GOT3 (cell line): ENCODE measurements at places on chromosomes 12 and 14.

- DNase-seq: no peak
These were observed 46.2 kb downstream of the WSCD2 start for GRCh38 chr12:108175310-108175709.

DNA sequence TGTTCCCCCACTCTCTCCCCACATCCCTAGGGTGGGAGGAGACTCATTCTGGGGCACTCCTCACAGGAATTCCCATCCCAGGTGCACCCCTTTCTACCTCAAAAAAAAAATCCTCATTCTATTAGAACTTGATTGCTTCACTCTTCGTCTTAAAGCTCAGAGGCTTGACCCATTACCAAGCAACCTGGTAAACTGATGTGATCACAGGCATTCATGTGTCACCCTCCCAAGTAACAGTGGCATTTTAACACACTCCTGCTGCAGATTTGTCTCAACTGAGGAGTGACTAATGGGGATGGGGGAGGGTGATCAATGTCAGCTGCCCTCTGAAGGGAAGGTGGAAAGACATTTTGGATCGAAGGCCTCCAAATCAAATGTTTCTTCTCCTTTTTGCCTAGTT lies 78.1 kb upstream of the PTHLH start:
- DNase-seq: no peak

DNA sequence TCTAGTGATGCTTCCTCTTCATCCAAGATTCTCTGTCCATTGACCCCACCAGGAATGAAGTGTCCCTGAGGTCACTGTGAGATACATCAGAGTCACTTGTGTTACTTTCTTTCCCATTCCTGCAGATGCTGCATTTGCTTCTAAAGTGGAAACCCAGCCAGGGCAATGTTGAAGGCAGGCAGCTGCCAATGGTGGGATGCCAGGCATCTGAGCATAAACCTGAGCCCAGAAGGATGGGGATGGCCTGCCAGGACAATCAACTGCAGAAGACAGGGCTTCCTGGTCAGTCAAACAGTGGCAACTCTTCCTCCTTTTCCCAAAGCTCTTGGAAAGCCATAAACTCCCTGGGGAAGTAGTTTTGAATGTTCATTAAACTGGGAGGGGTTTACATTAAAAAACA lies 178.0 kb upstream of the TMEM132C start:
- no peak for DNase-seq

GRCh38 chr12:88185988-88186387 lies 43.9 kb downstream of the TMTC3 start:
- DNase-seq: no peak

GRCh38 chr12:47214771-47215170 lies 135.0 kb upstream of the AMIGO2 start:
- DNase-seq: no peak

DNA sequence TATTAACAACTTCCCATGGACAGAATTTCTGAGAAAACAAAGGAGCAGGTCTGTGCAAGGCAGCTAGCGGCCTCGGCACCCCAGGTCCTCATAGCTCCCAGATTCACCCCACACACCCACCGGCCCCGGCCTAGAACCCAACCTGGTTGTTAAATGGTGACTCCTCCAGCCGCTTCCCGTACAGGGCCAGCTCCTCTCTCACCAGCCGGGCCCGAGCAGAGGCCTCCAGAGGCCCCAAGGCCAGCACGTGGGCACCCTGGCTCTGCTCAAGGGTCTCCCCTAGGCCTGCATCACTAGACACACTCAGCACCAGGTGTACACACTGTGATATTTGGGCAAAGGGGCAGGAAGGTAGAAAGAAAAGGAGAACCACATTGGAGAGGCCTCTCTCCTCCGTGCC lies 30.3 kb downstream of the TEP1 start:
- no peak for DNase-seq

GRCh38 chr12:48969160-48969771 lies 2.3 kb downstream of the WNT10B start:
- no peak for DNase-seq

DNA sequence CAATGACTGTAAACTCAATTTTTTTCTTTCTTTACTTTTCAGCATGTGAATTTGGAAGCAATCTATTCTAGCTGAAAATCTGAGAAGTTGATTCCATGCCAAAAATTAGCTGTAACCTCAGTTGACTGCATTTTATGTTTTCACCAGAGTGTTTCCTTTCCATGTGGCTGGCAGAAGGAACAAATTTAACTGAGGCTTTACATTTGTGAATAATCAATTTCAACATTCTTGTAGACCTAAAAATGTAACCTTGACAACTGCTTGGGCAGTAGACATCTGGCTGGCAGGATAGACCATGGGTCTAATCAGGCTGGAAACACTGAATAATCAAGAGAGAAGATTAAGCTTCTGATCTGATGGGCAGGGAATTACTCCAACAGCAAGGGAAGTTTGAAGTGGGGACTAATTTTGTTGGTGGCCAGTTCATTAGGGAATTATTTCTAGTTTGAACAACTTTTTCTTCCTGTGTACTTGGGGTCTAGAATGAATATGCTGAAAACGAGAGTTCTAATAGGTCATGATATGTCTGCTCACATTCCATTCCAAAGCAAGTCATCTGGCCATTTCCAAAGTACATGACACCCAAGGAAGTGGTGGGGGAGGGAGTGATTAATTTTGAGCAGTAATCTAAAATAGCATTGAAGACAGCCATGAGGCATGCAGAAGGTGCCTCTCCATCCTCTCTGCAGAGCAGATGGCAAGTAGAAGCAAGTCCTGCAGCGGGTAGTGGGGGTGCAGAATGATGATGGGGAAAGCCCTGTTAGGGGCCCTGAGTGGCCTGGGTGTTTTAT lies 68.2 kb downstream of the ATP23 start:
- no peak for DNase-seq

DNA sequence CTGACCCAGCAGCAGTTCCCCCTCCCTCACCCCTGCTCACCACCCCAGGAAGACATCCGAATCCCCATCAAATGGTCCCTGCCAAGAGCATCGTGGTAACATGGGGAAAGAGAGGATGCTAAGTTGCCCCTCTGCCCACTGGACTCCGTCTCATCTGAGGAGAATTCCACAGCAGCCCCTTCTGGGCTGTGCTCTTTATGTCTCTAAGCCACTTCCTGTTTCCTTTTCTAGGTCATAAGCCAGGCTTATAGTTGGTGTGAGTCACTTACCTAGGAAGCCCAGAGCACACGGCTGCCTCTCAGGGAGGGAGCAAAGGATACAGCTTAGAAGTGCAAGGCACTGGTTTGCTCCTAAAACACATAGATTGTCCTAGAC lies 76.0 kb downstream of the VCPKMT start:
- no peak for DNase-seq

GRCh38 chr14:24234095-24235005 lies 1.6 kb downstream of the GMPR2 start:
- no peak for DNase-seq

GRCh38 chr12:38898001-38898684 lies 7.2 kb downstream of the CPNE8 start:
- no peak for DNase-seq

- DNase-seq: no peak
These were observed 22.6 kb upstream of the CHST11 start for GRCh38 chr12:104434129-104434528.

DNA sequence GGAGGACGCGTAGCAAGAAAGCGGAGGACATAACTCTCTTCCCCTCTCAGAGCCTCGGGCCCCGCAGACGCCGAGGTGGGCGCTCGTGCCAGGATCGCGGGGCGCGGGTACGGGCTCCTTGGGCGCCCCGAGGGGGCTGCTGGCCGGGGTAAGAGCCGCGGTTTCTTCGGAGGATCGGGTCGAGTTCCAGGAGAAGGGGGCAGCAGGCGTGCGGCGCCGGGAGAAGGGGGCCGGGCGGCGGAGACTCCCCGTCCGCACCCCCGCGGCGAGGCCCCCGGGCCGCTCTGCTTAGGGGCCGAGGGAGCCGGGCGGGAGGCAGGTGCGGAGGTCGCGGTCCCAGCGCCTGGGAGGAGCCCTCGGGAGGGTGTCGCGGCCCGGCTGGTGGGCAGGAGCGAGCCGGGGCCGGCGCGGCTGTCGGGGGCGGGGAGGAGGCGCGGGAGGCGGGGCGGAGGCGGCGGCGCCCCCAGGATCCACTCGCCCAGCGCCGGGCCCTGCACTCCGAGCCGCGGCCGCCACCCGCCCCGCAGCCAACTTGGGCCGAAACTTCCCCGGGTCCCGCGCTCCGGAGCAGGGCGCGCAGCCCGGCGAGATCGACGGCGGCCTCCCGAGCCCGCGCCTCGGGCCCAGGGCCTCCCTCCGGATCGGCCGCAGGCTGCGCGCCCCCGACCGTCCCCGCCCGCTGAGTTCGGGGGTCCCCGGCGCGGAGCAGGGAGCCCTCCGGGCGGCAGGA lies 64.4 kb downstream of the FBXL14 start:
- DNase-seq: no peak

GRCh38 chr14:101927859-101928258 lies 36.5 kb upstream of the DYNC1H1 start:
- DNase-seq: peak; percentile 3

- no peak for DNase-seq
These were observed 1.9 kb upstream of the LLPH start for GRCh38 chr12:66132408-66132807.

GRCh38 chr12:90239732-90240260 lies 531.2 kb upstream of the ATP2B1 start:
- no peak for DNase-seq

DNA sequence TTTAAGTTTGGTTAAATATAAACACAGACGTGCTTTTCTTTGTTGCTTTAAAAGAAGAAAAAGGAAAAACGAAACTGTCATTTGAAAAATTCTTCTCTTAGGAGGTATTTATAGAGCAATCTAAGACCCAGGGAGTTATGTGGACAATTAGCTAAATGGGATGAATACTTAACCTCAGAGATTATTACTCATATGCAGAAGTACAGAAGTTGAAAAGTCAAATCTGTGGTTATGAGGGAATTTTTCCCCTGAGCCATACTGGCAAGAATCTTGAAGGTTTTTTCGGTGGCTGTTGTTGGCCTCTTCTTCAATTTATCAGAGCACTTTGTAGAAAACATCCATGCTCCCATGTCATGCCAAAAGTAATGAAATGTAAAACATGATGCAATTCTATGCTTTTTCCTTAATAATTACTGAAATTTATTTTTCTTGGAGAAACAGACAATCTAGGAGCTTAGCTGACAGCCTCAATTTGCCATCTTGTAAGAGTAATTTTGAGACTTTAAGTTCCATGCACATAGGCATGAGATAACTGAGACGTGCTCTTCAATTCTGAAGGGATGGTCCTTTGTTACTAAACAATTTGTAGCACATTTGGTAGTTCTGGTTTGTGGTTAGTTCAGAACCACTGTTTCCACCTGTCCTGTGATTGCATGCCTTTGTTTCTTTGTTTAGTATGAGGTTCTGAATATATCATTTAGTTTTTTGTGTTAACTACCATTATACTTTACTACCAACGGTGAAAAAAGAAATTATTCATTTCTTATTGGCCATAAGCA lies 126.6 kb downstream of the BCAT1 start:
- DNase-seq: no peak

DNA sequence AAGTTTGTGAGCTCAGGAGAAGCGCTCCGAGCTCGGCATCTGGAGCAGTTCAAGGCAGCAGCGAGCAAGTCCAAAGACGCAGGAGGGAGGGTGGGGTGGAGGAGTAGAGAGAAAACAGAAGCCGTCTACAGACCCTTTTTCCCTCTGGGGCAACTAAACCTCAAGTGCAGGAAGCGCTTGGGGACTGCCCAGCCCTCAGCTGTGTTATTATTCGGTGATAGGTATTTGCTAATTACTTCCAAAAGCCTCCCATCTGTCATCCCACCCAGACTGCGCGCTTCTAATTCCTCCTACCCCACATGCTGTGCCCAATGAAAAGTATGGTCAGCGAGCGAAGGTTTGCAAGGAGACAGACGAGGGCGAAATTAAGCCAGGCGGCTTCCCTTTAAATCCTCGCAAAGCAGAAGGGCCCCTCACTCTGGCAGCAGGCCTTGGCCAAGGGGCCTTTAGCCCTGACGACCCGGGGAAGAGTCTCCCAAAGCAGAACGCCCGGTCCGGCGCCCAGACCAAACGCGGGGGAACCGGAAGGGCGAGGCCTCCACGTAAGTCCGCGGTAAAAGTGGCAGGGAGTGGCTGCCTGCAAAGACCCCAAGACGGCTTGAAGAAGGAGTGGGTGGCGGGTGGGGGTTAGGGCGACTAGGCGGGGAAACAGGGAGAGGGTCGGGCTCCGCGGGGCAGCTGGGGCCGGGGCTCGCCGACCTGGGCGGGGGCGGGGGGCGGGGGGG lies 507 bp upstream of the CD9 start:
- no peak for DNase-seq

DNA sequence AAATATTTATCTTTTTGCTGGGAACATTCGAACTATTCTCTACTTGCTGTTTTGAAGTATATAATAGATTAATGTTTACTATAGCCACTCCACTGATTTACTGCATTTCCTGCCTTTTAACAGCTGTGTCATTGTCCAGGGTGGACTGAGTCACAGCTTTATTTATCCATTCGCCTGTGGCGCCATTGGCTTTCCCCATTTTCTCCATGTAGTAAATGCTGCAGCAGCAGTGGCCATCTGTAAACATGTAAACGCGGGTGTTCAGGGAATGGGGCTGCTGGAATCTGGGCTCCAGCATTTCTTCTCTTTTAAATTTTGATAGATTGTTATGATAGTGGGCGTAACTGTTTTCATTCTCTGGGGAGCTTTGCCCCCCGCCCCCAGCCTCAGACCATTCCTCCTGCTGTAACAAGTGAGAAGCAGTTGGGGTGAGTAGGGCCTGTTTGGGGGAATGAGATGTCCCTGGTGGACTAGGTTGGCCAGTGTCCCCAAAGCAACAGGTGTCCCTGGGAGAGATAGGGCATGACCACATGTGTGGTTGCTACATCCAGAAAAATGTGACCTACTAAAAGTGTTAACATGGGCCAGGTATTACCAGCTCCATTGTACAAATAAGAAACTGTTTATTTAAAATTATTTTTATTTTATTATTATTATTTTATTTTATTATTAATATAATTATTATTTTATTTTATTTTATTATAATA lies 32.9 kb downstream of the RIN3 start:
- DNase-seq: no peak

DNA sequence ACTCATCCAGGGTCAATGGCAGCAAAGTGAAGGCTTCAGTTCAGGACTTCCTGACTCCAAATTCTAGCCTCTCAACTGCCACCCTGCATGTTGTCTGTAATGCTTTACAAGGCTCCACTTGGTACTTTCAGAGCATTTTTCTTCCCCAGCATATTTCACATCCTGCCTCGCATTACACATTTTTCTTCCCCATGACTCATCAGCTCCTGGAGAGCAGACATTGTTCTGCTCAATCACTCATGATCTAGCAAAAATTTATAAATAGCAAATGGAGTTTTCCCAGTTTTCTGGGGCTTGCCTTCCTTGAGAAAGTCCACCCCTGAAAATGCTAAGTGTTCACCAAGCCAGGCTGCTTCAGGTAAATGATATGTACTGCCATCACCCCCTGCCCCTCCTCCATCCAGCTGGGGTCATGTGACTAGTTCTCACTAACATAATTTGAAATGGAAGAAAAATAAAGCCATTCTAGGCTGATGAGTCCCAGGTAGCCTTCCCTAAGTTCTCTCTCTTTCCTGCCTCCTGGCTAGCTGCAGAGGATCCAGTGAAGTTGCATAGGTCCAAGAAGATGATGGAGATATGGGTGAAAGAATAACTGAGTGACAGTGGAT lies 69.4 kb downstream of the ARMH4 start:
- no peak for DNase-seq
